Activated T-helper 9 cell treated with anti-CD3 and anti-CD28 coated beads, Interleukin-2, amount 50 U/mL, for 16 hours (primary cell): ENCODE measurements at places on chromosomes 7 and 10.

GRCh38 chr10:17607603-17608332 lies 9.4 kb downstream of the HACD1 start:
- no peak for DNase-seq

DNA sequence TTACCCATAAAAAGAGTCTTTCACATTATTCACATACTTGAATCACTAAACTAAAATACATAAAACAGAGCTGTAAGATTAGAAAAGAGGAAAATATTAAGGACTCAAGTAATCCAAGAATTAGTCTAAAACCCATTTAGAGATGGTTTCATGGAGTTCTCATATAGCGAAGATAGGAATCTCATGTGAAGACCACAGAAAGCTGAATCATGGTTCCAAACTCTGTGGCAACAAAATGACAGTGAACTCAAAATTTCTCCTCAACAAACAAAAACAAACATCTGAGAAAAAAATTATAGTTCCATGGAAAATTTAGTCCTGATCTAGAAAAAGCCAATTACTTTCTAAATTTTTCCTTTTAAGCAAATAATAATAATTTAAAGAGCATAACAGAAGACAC lies 34.6 kb downstream of the BAZ1B start:
- DNase-seq = no peak

- no peak for DNase-seq
These were observed 147.8 kb upstream of the SEMA3E start for GRCh38 chr7:83796760-83797159.

GRCh38 chr7:39414224-39415035 lies 151.8 kb upstream of the YAE1 start:
- peak; percentile 2 for DNase-seq

DNA sequence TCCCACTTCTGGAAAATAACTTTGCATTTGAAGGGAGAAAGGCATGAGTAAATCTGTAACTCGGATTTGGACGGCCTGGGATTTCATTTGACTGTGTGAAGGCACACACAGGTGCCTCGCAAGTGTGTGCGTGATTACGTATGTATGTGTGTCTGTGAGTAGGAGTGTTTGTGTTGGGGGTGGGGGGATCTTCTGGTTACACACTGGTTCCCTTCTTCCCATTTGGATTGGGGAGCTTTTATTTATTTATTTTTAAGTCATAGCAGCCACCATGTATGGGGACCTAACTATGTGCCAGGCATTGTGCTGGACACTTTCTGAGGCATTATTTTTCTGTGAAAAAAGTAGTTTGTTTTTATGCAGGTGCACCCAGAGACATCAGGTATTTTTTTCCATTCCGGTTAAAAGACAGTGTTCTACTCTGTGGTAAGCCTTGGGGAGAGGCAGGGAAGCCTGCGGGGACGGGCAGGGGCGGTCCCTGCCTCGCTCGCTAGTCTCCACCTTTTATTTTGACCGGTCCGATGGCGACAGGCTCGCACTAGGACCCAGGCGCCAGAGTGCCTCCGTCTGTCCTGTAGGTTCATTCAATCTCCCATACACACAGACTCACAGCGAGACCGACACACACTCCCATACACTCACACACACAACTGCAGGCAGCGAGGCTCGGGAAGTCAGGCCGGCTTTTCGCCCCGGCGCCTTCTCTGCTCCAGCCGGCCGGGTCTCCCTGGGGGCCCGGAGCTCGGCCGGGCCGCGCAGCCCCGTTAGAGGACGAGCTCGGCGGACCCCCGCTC lies at the start of gene MXI1:
Gene MXI1 (plus strand): TSS at position 595 of the 794 bp plus-strand sequence. CDS start 204 bp downstream, outside the sequence.
- no peak for DNase-seq

- no peak for DNase-seq
These were observed 786 bp downstream of the ATP5F1C start for GRCh38 chr10:7788639-7789286.

DNA sequence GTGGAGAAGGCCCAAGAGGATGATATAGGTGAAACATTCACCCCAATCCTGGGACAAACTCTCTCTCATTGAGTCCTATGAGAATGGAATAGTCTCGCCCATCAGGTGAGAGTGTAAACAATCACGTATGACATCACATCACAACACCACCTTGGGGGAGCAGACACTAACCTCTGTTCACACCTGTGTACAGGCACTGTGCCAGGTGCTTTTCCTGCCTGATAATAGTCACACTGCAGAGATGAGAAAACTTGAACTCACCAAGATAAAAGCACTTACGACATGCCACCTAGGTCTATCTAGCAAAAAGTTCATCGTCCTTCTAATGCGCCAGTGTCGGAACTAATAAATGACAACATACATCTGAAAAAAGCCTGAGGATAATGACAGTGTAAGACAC lies 187.8 kb downstream of the FAM107B start:
- DNase-seq = peak; percentile 47

DNA sequence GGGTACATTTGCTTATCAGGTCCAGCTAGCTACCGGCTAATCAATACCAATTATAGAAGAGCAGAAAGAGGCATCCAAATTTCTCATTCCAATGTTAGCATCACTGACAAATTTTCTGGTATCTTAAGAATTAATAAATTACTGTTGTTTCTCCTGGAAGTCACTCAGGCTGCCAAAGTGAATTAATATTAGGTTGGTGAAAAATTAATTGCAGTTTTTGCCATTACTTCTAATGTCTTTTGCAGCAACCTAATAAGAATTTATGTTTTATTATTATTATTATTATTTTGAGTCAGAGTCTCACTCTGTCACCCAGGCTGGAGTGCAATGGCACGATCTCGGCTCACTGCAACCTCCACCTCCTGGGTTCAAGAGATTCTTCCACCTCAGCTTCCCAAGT lies 979.9 kb downstream of the TYW1 start:
- no peak for DNase-seq

- DNase-seq = no peak
These were observed 25.5 kb downstream of the TMEM248 start for GRCh38 chr7:66946545-66946944.

- no peak for DNase-seq
These were observed 7.6 kb downstream of the ZFYVE27 start for GRCh38 chr10:97744405-97745035.

- no peak for DNase-seq
These were observed 109.2 kb downstream of the STRA8 start for GRCh38 chr7:135342887-135343286.

- DNase-seq = no peak
These were observed 7.3 kb upstream of the CCDC6 start for GRCh38 chr10:59913547-59914237.

- DNase-seq = no peak
These were observed 87.6 kb upstream of the MACROH2A2 start for GRCh38 chr10:69965086-69965485.

- DNase-seq = no peak
These were observed 85.7 kb downstream of the C10orf90 start for GRCh38 chr10:126584836-126585235.

GRCh38 chr10:16828701-16829175 lies 11.5 kb upstream of the RSU1 start:
- no peak for DNase-seq

GRCh38 chr10:102322914-102323313 lies 72.6 kb upstream of the NFKB2 start:
- peak; percentile 0 for DNase-seq

GRCh38 chr10:128993443-128993842 lies 473.6 kb upstream of the MGMT start:
- no peak for DNase-seq

GRCh38 chr7:131431289-131431688 lies 103.6 kb downstream of the MKLN1 start:
- no peak for DNase-seq

GRCh38 chr10:129968020-129968852 lies 4.2 kb upstream of the EBF3 start:
- DNase-seq = no peak

GRCh38 chr7:92665926-92666325 lies 75.7 kb upstream of the FAM133B start:
- no peak for DNase-seq

DNA sequence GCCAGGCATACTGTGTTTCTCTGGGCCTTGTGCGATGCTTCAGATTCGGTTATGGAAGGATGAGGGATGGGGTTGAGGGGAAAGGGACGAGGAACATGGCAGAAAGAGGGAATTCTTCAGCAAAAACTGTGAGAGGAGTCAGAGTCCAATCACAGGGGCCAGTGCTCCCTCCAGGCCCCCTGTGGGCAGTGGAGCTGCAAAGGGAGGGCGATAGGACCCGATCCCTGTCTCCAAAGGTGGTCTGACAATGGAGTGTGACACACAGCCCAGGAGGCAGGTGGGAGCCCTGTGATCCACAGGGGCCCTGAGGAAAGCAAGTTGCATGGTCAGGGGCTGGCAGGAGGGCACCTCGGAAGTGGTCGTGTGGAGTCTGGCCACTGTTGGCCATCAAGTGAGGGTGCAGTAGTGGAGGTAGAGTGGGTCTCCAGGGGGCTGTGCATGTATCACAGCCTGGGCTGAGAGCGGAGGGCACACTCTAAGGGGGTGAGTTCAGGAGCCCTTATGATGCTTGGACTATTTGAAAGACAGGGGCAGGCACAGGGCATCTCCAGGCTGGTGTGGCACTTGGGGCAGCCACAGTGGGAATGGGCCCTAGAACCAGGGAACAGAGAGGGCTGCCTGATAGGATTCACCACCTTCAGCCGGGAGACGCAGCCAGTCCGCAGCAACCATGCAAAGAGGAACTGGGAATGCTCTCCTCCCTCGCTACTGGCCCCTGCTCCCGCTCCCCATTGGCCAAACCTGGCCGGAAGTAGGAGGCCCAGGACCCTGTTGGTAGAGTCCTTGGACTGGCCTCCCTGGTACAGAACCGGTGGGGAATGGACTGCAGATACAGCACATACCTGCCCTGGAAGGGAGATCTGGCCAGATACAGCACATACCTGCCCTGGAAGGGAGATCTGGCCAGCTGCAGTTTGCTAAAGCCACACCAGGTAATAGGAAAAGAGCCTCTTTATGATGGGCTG lies 115.9 kb downstream of the ADCY1 start:
- DNase-seq = no peak

DNA sequence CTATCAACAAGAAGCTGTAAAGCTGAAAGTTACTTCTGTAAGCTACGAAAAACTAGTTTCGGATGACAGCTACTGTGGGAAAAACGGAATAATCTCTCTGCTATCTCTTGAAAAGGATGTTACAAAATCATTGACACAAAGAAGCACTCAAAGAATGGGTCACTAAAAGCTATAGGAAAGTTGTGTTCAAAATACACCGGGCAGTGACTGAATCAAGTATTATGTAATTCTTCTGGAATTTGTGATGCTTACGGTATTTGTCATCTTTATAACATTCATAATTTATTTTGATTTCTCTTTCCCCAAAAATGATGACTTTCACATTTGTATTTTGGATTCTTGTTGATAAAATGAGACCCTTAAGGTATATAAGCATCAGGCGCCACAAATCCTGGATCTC lies 112.1 kb upstream of the KLF6 start:
- DNase-seq = no peak

GRCh38 chr10:84743483-84743882 lies 415.1 kb downstream of the CCSER2 start:
- no peak for DNase-seq

DNA sequence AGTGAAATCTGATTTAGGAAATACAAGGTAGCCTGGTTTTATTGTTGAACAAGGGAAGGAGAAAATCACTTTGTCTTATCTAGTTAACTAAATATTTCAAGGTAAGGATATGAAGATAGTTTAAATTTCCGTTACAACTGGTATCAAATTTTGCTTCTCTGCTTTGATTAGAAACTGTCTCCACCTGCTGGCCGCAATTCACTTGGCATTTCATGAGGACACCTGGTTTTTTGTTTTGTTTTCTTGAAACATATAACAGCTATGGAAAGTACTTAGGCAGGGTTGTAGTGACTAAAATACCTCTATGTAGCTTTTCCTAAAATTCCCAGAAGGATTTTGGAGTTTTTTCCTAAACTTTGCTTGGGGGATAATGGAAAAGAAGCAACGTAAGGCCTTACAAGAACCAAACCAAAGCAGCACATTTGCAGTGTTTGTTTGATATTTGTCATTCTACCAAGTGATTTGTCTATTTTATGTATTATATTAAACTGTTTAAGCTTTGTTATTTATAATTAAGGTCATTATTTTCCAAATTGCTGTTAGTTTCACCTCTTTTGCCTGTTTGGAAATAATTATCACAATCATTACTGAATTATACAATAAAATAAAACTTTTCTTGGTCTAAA lies 73.6 kb downstream of the AHCYL2 start:
- peak; percentile 15 for DNase-seq

GRCh38 chr10:31618541-31619291 lies 299.7 kb downstream of the ZEB1 start:
- no peak for DNase-seq

GRCh38 chr10:110747609-110748464 lies 103.7 kb downstream of the RBM20 start:
- DNase-seq = no peak

DNA sequence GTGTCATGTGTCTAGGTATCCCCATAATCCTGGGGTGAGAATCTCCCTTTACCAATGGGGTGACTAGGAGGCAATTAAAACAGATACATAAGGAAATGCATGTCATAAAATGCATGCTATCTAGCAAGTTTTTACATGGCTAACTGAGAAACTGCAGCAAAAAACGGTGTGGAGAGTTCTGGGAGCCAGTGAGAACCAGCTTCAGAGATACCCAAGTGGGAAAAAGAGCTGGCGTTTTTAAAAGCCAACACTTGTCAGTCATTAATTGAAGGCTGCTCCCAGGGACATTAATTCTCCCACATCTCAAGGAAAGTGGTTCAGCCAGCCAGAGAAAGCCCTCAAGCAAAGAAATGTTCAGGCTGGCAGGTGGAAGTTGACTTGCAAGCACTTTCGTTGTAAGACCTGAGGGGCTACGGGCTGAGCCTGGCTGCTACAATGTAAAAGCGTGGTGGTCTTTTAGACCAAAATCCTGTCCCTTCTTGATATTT lies 28.1 kb downstream of the ST8SIA6 start:
- DNase-seq = no peak

- no peak for DNase-seq
These were observed 70.2 kb downstream of the SORCS3 start for GRCh38 chr10:104711302-104711721.

- no peak for DNase-seq
These were observed 4.4 kb downstream of the WDR91 start for GRCh38 chr7:135206941-135207391.

GRCh38 chr10:29634764-29635625 lies at the start of gene SVIL:
Gene SVIL, minus strand, starts transcription at chr10:29634971. Its CDS starts 79,913 bp downstream, at chr10:29555058.
- no peak for DNase-seq

GRCh38 chr7:97733276-97734161 lies 1.6 kb downstream of the TAC1 start:
- DNase-seq = no peak

GRCh38 chr10:69103784-69104183 lies 15.9 kb downstream of the SRGN start:
- no peak for DNase-seq
